ENCODE measurements at places on chromosomes 5 and 9.

GRCh38 chr9:137711678-137712105, 92.9 kb downstream of the EHMT1 start:
- no peak for DNase-seq

- no peak for DNase-seq
Observed at GRCh38 chr5:127025467-127025866, 4.9 kb downstream of the MARCHF3 start.

DNA sequence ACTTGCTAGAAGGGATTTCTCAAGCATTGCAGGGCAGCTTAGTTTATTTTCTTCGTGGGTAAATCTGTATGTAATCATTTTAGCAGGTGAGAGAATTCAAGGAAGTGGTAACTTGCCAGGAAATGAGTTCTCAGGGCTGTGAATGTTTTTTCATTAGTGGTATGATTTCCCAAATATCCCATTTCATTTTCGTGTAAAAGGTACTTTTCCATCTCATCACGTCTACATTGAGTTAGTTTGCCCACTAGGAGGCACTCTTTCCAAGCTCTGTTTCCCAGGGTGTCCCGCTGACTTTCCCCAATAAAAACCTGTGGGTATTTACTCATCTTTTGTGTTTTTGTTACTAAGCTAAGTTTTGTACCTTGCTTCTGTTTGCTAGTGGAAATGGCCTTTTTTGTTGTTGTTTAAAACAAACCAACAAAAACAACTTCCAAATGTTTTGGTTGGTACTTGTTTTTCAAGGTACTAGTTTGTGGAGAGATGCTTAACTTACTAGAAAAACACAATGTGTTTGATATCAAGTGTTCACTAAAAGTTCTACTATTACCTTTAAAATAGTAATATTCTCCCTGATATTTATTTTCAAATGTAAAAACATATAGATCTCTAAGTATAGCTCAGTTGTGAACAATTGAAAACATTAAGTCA, 373.6 kb downstream of the ADGRV1 start:
- DNase-seq = peak; percentile 51

GRCh38 chr5:159826351-159827214, 89.7 kb upstream of the ADRA1B start:
- DNase-seq = peak; percentile 47

GRCh38 chr5:54621048-54621447, 103.5 kb downstream of the SNX18 start:
- DNase-seq = no peak

- DNase-seq = no peak
Observed at GRCh38 chr5:129541051-129541450, 81.0 kb downstream of the ADAMTS19 start.

DNA sequence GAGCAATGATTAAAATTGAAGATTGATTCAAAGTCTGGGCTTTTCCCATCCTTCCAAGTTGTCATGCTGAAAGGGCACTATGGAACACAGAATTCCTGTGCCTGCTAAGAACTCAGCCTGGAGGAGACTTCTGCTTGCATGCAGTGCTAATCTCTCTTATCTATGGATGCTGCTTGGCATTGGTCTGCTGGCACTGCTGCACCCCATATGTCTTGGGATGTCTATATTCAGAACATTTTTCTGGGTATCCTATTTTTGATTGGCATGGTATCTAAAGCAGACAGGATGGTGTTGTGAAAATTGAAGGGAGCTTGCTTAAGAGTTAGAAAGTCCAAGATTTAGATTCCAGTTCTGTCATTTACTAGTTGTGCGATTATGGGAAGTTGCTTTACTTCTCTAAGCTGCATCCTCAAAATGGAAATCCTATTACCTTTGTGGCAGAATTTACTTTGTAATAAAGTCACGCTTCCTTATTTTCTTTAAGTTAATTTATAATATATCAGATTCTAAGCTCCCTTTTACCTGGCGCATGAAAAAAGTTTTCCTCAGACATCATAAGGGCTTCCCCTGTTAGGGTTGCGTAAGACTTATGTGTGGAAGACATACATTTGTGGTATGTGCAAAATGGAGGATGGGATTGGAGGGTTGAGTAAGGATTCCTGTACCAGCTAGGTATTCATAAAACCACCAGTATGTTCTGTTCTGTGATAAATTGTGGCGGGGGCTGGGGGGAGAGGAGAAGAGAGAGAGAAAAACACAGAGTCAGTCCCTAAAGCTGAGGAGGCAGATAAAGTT, 254.0 kb downstream of the DMAC1 start:
- DNase-seq = no peak

DNA sequence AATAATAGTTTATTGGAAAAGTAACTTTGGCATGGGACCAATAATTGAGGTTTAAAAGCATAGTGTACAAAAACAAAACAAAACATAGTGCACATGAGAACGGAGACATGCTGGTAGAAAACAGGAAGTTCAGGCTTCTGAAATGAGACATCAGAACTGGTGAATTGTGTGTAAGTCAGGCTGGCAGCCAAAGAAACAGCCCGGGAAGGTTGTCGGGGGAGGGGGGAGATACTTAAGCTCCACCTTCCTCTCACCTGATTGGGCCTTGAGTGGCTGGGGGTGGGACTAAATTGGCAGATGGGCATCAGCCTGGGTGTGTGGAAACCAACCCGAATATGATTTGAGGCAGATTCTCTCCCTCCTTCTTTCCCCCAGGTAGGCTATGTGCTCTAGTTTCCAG, 256.3 kb downstream of the SMARCA2 start:
- peak; percentile 72 for DNase-seq

- DNase-seq = no peak
Observed at GRCh38 chr5:3000631-3001030, 249.2 kb upstream of the IRX2 start.

- DNase-seq = peak; percentile 77
Observed at GRCh38 chr9:129383561-129384490, 205.8 kb upstream of the IER5L start.

DNA sequence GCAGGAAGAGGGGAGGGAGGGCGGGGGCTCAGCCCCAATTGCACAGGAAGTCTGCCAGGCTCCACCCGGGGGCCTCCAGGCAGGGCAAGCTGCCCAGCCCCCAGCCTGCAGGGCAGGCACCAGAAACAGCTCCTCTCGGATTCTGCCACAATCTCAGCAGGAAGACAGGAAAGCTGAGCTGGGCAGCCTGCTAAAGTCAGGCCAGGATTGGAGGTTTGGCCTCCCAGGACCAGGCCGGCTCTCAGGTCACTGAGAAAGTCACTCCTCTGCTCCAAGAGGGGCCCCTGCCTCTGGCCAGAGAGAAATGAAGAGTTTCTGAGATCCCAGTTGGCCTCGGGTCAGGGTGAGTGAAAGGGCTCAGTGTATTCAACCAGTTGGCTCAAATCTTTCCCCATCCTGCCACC, 54.6 kb upstream of the STXBP1 start:
- DNase-seq = peak; percentile 55

DNA sequence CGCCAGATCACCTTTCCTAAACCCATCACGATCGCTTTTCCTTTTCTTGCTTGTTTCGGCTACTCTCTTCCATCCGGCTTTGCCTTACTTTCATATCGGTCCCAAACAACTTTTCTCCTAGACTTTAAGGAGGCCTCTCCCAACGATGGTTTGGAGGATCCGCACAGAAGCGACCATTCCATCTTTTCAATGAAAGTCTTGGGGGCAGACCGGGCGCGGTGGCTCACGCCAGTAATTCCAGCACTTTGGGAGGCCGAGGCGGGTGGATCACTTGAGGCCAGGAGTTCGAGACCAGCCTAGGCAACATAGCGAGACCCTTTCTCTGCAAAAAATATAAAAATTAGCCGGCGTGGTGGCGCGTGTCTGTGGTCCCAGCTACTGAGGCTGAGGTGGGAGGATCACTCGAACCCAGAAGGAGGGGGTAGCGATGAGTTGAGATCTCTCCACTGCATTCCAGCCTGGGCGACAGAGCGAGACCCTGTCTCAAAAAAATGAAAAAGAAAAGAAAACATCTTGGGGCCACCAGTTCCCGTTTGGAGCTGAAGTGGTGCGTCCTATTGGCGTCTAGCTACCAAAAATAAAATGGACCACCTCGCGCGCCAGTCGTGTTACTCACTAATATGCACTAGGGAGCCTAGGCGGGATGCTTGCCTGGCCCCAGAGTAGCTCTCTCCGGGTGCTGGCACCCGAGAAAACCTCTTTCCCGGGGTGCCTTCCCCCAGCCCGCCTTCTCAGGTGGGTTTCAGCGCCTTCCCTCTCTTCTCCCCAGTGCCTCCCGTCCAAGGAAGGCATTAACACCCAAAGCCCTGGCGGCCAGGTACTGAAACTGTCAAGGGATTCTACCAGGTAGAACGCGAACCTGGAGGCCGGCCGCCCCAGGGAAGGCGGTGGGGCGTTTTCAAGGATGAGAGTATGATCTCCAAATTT, 800 bp upstream of the AP3B1 start:
- peak; percentile 65 for DNase-seq

- no peak for DNase-seq
Observed at GRCh38 chr5:3310541-3311261, 284.9 kb upstream of the IRX1 start.

- no peak for DNase-seq
Observed at GRCh38 chr5:10538789-10539686, 24.8 kb upstream of the ANKRD33B start.

DNA sequence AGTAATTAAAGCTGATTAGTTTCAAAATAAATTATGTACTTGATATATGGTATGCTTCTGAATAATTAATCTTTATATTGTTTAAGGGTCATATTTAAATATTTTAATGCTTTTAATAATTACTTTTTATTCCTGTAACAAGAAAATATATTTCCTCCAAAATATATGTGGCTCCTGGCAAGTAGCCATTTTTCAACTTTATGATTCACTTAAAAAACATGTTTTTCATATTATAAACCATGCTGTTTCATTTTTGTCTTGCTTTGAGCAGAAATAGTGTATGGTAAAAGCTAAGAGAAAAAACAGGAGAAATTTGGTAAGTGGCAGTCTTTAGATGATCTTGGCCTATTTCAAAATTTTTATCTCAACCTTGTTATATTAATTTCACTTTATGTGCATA, 14.6 kb downstream of the SPATA9 start:
- no peak for DNase-seq

DNA sequence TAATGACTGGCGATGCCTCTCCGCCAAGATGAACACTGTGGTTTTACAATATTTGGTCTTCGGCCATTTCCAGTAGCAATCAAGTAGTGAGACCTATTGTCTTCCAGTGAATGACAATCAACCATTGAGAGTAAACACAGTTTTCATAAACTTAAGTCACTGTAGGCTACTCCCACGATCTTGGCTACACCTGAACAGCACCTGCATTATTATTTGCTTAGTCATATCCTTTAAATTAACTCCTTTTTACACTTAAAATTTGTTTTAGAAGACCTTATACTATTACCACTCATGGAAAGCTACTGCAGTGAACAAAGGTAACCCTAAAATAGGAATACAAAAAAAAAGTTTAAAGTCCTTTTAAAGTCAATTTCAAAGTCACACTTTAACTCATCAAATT, 58.2 kb downstream of the ZNF354C start:
- DNase-seq = no peak

DNA sequence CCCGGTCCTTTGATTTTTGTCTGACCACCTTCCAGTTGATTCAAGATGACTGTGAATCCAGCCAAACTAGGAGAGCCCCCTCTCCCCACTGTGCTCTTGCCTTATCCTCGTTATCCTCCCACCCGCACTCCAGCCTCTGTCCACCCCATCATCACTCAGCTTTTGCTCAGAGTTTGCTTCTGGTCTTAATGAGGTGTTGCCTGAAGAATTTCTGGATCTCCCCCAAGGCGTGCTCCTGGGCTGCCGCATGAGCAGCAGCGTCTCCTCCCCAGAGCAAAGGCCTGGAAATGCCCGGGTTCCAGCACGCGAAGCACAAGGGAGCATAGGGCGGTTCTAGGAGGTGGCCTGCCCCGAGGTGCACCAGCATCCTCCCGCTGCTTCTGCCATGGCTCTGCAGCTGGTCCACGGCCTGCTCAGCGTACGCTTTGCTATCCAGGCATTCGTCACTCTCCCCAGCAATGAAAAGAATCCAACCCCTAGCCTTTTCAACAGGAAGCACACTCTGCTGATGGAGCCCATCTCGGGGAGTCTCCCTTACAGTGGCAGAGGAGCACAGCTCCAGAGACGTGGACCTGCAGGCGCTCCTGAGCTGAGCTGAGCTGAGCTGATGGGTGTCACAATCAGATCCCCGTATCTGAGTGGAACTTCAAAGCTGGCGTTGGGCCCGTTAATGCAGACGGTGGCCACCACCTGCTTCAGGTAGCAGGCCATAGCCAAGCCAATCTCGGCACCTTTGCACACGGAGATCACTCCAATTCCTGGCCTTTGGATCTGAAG, 50.7 kb downstream of the BAAT start:
- DNase-seq = no peak

- no peak for DNase-seq
Observed at GRCh38 chr9:98859941-98860340, 52.5 kb downstream of the GALNT12 start.

DNA sequence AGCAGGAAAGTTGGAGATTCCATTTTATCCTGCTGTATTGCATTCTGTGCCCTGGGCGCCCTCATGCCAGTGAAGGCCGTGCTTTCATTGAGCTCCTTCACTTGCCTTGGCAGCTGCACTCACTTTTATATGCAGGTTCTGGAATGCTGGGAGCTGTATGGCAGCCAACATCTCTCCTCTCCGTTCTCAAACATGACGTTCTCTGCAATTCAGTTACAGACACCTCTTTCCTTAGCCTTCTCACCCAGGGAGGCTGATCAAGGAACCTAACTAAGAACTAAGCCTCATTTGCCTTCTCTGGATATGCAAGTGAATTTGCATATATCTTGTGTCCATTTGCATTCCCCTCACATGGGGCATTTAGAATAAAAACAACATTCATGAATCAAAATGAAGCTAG, 29.4 kb upstream of the PURA start:
- DNase-seq = no peak

- DNase-seq = no peak
Observed at GRCh38 chr5:164054461-164054860, 549.0 kb downstream of the MAT2B start.

DNA sequence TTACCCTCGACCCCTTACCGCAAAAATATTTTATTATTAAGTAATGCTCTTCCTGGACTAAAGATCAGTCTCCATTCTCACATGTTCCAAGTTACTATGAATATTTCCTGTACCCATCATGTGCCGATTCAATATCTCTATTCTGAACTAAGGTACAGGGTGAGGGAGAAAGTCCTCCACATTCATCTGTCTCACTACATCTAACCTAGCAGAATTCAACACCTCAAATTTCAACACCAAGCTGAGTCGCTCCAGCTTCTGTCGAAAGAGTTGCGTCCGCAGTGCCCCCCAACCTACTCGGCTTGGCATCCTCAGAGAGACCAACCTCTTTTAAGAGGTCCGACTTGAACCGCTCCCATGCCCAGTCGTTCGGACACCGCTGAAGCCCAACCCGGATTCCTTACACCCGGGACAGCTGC, 1.0 kb downstream of the CERT1 start:
- no peak for DNase-seq

DNA sequence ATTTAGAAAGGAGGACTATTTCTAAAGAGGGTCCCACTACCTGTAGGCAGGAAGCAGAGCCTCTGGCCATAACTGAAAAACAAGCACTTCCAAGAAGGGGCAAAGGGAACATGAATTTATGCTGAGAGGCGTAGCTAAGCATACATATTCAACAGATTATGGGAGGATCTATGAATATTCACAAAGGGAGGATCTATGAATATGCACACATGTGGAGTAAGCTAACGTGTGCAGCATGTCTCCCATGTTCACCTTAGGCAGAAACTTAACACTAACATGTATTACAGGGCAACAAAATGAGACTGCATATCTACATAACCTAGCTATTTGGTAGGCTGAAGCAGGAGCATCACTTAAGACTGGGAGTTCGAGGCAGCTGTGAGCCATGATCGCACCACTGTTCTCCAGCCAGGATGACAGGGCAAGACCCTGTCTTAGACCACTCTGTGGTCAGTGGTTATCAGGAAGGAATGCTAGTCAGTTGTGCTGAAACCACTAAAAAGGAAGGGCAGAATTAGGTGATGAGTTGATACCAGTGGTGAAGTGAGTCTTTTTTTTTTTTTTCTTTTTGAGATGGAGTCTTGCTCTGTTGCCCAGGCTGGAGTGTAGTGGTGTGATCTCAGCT, 20.8 kb downstream of the FXN start:
- no peak for DNase-seq
